CD4-positive, alpha-beta T cell treated with Interleukin-17A for 1 hour (primary cell): ENCODE measurements at places on chromosomes 12 and 14.
A peak's percentile ranks its signal among the peaks of the same experiment; 100 is the strongest.

GRCh38 chr12:38772437-38772836, 133.0 kb downstream of the CPNE8 start:
- no peak for DNase-seq

- no peak for DNase-seq
Measured at GRCh38 chr14:100173353-100173752, 13.9 kb upstream of the DEGS2 start.

- no peak for DNase-seq
Measured at GRCh38 chr14:38168416-38168815, 39.3 kb upstream of the SSTR1 start.

- DNase-seq: no peak
Measured at GRCh38 chr14:47447076-47447475, 228.3 kb downstream of the MDGA2 start.

DNA sequence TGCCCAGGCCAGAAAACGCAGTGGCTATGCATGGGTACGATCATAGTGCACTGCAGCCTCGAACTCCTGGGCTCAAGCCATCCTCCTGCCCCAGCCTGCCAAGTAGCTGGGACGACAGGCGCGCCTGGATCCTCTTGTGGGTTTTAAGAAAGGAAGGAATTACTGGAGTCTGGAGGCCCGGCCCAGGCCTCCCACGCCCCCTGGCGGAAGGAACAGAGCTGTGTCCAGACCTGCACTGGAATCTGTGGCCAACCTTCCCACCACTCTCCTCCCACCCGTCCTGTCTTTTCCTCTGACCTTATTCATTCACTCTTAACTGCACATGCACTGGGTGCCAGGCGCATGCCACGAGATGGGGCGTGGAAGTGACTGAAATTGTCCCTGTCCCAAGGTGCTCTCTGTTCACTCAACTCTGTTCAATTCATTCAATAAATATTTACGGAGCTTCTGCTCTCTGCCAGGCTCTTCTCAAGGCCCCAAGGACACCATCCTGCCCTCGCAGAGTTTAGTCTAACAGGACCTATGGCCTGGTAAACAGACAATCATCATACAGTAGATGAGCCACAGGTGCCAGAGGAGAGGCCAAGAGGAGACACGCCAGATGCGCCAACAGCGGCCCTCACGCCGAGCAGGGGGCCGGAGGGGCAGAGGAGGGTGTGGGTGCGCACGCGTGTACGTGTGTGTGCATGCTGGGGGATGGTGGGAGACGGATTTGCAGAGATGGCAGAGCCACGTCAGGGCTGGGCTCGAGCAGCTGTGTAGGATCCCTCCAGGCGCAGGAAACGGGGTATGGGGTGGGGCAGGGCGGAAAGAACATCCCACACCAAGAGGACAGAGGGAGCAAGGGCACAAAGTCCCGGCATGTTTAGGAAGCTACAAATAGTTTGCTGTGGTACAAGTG, 13.7 kb upstream of the TMEM106C start:
- DNase-seq: peak; percentile 37

GRCh38 chr12:77343291-77343690, 277.9 kb upstream of the E2F7 start:
- no peak for DNase-seq

- no peak for DNase-seq
Measured at GRCh38 chr14:55568618-55569017, 11.4 kb upstream of the KTN1 start.

- no peak for DNase-seq
Measured at GRCh38 chr14:92994131-92994676, 71.3 kb downstream of the CHGA start.

DNA sequence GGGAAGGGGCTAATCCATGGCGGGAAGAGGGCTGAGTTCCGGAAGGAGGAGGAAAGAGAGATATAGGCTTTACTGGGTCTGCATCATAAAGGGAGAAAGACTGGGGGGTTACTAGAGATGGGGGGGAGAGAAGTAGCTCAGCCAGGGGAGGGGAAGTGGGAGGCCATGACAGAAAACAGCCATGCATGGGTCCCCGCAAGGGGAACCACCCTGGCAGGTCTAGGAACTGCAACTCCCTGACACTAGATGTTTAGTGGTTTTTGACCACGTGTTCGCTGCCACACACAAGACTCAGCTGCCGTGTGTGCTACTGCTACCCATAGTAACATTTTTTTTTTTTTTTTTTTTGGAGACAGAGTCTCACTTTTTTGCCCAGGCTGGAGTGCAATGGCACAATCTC, 145.0 kb downstream of the RIMBP2 start:
- DNase-seq: no peak

GRCh38 chr12:125434936-125435443, 369.8 kb downstream of the AACS start:
- no peak for DNase-seq

DNA sequence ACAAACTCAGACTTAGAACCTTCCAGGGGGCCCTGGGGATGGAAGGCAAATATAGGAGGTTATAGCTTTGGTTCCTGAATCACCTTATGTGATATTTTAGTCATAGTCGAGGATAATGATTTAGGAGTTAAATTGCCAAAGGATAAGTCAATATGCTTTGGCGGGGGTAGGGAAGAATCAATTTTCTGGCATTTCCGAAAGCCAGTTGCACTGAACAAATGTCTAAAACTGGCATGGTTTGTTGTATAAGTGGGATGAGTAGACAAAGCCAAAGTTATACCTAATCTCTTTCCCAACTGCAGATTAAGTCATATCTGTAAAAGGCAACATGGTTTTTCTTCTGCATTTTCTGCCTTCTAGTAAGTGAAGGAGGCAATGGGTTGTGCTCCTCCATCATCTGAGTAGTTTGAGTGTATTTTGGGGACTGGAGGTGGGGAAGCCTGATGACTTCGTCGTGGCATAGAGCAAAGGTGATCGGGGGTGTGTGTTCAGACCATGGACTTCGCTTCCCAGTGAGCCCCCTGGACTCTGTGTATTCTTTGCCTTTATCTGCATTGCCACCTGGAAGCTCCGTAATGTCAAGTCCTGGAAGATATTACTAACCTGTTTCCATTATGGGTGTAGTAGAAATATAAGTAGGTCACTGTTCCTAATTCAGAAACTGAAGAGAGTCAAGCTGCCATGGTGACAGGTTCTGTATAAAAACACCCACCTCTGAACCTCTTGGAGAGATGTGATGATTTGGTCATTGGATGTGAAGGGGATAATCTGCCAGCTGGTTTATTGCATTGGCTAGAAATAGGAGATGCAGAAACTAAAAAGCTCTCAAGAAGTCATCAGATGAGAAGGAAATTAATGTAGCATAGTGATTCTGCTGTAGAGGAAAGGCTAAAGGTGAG, 24.5 kb downstream of the PPFIBP1 start:
- DNase-seq: no peak

- DNase-seq: no peak
Measured at GRCh38 chr12:54489857-54490256, 7.7 kb upstream of the NCKAP1L start.

DNA sequence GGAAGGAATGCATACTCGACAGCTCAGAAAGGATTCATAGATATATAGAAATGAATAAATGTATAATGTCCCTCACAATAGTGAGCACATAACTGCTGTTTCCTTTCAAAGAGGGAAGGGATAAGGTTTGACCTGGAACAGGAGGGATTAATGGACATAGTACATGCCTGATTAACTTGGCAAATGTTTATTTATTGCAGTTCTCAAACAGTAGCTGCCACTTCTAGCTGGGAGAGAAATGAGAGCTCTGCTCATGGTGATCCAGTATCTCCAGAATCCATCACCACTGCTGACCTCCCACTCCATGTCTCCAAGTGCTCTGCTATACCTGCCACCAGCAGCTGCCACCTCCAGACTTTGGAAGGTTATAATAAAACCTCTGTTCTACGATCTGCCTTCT, 108.1 kb downstream of the LRIG3 start:
- DNase-seq: no peak

DNA sequence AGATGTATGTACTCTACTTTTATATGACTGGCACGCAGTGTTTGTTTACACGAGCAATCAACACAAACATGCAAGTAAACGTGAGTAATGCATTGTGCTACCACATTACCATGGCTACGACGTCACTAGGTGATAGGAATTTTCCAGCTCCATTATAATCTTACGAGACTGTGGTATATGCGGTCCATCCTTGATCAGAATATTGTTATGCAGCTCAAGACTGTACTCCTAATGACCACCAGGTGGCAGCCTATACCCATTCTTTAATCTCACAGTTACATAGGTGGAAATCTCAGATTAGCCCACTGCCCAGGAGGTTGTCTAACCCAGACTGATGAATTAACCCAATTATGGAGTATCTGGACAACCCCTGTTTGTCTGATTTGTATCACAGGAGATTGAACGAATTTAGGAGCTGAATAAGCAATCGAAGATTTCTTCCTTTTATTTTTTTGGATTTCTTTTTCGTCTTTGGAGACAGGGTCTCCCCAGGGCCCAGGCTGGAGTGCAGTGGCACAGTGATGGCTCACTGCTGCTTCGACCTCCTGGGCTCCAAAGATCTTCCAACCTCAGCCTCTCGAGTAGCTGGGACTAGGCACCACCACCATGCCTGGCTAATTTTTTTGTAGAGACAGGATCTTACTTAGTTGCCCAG, 8.7 kb upstream of the TESPA1 start:
- DNase-seq: peak; percentile 86

DNA sequence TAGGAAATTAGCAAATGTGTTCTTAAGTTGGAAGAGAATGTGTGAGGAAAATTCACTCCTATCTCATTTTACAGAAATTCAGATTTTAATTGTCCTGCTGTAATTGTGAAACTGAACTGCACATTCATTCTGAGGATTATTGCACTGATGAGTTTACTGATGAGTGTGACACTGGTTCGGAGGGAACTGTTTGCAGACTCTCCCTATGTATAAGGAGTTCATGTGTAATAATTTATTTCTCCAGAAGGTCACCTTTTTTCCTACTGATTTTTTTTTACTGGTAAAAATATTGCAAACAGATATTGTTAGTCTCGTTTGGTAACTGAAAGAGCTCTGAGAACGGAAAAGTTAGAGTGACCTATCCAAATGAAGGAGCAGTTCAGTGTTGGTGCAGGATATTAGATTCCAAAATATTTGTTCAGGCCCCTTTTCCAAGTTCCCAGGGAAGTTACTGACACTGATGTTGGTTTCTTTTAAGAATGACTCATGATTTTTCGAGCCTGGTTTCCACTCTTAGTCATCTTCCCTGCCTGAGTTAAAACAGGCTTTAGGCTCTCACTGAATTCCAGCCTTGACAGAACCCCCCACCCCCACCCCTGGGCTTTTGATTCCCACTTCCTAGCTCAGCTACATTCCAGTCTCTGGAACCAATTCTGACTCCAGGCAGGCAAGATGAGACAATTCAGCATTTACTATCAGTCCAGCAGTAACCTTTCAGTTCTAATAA, 18.4 kb downstream of the ANO6 start:
- DNase-seq: no peak

DNA sequence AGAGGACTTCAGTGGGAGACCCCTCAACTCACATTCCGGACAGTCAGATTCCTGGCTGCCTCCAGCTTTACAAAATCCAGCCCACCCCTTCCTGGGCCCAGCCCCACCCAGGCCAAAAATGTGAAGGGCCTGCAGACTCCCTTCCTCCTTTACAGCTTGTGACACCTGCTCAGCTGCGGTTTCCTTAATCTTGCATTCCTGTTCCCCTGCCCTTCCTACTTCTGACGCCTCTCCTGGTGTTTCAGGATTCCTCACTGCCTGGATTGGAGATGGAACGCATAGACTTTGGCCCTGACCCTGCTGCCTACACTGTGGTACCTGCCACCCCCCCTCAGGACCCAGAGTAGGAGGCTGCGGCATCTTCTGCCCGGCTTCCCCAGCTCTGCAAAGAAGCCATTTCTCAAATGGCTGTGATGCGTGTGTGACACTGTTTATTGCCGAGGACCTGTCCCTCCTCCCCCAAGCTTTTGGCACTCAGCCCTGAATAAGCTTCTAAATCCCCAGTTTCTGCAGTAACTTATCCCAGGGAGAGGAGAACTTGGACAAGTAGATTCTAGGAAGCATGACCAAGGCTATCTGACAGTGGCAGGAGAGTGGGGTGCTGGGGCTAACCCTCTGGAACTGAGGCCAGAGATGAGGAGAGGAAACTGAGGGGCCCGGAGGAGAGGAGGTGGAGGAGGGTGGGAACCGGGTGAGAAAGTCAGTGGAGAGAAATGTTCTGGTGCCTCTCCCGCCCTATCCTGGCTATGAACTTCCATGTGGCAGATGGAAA, 24.9 kb upstream of the BCDIN3D start:
- no peak for DNase-seq

GRCh38 chr14:45868377-45868776, 615.4 kb upstream of the MIS18BP1 start:
- no peak for DNase-seq

GRCh38 chr14:101083564-101084435, 180.3 kb upstream of the RTL1 start:
- DNase-seq: no peak

- DNase-seq: peak; percentile 88
Measured at GRCh38 chr12:48350249-48351021, at the start of gene ZNF641. ZNF641 (minus strand) TSS chr12:48350919; CDS start chr12:48348090, 2,829 bp downstream.

DNA sequence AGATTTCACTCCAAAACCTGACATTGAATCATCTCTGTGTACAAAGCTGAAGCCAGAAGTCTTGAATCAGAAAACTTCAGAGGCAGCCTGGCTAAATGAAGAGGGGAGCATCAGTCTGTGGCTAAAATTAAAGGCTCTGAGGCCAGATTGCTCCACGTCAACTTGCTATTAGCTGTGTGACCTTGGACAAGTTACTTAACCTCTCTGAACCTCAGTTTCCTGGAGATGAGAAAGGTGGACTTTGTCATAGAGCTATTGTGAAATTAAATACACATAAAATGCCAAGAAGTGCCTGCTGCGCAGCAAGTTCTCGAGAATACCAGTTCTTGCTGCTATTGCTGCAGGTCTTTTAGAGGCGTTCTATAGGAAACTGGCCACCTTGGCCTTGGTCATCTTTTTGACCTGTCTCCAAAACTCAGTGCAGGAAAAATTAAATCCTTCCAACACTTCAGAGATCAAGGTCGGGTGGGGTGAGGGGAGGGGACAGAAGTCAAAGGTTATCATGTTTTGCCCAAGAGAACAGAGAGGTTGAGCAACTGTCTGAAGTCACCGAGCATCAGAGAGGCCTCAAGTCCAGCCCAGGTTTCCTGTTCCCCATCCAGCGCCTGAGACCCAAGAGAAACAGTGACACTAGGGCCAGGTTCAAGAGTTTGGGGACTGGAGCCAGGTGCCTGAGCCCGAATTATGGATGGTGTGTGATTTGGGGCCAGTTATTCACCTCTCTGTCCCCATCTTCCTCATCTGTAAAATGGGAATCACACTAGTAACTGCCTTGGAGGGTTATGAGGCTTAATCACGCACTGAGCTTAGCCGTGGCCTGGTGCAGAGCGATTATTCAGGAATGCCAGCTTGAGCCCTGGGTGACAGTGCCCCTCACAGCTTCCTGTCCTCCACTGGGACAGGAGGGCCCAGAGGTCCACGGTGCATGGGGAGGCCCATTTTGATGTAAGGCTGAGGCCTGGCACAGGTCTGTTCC, 1.1 kb downstream of the SERPINA1 start:
- no peak for DNase-seq
